ENCODE measurements at places on chromosomes 2 and 18.

GRCh38 chr2:72936660-72937355, 19.5 kb downstream of the EMX1 start:
- DNase-seq, result no peak

GRCh38 chr2:239725551-239725890, 299.6 kb downstream of the NDUFA10 start:
- DNase-seq, result no peak

DNA sequence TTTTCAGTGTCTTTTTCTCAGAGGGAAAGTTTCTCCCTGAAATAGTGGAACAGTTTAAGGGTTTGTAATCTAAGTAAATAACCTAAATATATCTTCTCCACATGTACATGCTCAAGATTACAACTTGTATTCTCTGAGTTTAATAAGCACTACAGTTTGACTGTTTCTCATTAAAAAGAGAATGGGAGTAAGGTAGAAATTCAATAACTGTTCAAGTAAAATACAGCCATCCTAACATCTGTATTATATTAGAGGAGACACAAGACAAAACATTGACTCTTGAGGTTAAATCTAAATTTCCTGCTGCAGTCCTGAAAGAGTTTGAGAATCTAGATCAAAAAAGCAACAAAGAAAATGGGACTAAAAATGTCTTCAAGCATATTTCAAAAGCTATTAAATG, 73.0 kb upstream of the ZNF397 start:
- no peak for DNase-seq

- no peak for DNase-seq
Measured at GRCh38 chr2:109185821-109186570, 57.0 kb downstream of the SH3RF3 start.

- no peak for DNase-seq
Measured at GRCh38 chr2:4715065-4715464, 977.1 kb upstream of the SOX11 start.

DNA sequence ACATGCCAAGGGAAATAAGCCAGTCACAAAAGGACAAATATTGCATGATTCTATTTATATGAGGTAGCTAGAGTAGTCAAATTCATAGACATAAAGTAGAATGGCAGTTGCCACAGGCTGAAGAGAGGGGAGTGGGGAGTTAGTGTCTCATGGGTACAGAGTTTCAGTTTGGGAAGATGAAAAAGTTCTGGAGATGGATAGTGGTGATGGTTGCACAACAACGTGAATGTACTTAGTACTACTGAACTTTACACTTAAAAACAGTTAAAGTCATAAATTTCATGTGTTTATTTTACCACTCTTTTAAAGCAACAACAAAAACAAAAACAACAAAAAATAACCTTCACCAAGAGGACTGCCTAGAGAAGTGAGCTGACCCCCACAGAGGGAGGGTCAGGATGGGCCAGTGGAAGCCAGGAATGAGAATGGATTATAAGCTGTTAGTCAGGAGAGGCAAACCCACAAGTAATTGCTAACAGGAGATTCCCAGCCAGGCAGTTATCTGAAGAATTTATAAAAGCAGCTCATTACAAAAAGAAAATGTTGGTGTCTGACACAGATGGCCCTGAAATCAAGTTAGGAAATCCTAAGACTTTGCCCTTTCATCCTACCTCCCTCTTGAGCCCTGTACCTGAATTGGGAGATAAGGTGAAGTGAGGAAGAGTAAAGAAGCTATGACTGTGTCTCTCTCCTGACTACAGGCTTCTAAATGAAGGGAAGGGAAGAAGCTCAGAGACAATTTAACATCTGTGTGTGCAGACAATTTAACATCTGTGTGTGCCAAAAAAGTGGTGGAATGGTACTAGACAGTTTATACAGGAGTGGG, 263.4 kb downstream of the PDE11A start:
- DNase-seq, result no peak

DNA sequence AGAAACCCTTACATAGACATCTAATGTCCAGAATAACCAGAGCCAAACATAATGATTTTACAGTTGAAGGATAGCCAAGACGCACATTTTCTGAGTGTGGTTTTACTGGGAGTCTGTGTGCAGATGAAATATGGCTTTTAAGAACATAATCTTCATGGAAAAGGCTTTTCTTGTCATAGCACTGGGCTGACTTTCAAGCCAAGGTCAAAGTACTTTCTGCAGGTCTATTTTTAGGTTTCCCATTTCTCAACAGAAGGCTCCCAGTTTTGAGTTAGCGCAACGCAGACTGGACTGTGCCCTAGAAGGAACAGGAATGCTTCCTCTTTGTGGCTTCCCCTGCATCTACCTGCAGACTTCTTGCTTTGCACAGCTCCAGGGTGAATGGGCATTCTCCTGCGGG, 92.3 kb upstream of the UPP2 start:
- no peak for DNase-seq

DNA sequence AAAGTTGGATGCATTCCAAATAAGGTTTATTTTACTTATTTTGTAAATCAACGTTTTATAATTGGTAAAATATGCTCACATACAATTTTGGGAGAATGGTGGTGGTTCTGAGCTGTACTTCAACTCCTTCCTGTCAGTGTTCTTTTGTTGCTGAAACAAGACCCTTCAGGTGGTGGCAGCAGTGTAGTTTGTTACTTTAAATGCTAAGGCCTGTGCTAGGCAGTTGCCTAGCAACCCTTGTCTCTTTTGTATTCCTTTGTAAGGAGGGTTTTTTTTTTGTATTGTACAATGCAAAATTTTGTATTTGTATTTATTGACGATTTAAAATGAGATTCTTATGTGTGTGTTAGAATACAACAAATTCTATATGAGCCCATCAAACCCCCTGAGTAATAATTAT, 166.0 kb upstream of the FAM98A start:
- no peak for DNase-seq

- no peak for DNase-seq
Measured at GRCh38 chr18:36130039-36130831, 536 bp downstream of the ELP2 start.

- DNase-seq, result no peak
Measured at GRCh38 chr2:49940626-49941025, 786.3 kb upstream of the FSHR start.

GRCh38 chr2:38598991-38599295, 3.8 kb downstream of the HNRNPLL start:
- DNase-seq, result no peak

DNA sequence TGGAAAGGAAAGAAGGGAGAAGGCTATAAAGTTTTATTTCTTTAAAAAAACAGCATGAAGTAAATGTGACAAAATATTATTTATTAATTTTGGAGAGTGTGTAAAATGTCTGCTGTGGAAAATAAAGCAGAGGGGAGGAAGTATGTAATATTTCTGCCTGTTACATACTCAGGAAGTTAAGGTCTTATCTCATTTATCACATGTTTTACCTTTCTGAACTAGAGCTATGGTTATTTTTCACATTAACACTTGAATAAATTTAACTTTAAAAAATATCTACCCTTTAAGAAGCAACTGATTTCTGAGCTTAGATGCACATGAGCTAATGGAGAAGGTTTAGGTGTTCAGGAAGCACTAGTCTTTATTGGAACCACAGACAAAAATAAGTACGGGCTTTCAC, 148.3 kb downstream of the GRB14 start:
- DNase-seq, result no peak

DNA sequence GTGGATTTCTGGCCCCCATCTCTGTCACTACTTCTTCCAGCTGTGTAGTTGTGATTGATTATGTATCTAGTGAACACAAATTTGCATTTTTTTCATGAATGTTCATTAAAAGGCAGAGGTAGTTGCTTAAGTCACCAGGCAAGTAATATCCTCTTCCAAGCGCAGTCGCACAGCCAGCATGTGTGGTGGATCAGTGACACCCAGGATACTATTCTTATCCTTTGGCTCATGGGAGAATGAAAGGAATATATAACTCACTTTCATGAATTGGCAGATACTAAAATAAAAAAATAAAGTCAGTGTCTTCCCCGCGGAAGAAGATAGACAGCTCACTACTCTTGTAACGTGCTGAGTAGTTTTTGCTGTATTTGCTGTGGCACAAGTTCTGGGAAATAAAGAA, 387.8 kb downstream of the CDH7 start:
- no peak for DNase-seq

DNA sequence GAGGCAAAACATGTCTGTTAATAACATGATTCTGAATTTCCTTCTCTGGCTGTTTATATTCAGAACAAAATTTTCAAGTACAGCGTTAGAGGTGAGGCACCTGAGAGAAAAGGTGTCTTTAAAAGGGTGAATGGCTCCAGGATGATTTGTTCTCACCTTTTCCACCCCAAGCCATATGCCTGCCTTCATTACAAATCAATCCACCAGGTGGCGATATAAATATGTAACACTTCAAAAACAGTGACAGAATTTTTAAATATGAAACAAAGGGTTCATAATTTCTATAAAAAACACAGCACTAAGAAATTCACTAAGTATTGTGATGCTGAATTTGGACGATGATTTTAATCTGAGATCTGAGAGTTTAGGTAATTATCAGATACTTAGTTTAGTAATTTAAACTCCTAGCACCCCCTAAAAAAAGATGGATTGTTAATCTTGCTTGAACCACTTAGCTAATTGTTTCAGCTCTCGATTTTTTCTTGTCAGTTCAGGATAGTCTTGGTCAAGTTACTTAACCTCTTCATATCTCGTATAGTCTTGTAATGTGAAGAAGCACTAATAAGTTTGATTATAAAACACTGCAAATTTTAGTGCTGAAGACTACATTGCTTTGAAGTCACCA, 528.8 kb downstream of the CPS1 start:
- DNase-seq, result no peak

- no peak for DNase-seq
Measured at GRCh38 chr18:36415625-36416024, 118.1 kb downstream of the FHOD3 start.

DNA sequence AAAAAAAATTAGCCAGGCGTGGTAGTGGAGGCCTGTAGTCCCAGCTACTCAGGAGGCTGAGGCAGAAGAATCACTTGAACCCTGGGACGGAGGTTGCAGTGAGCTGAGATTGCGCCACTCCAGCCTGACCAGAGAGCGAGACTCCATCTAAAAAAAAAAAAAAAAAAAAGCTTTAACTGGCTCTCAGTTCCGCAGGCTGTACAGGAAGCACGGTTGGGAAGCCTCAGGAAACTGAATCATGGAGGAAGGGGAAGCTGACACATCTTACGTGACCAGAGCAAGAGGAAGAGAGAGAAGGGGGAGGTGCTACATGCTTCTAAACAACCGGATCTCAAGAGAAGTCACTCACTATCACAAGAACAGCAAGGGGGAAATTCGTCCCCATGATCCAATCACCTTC, 505.6 kb upstream of the SLC8A1 start:
- DNase-seq, result no peak

GRCh38 chr2:189302274-189302948, 122.8 kb upstream of the COL5A2 start:
- no peak for DNase-seq

DNA sequence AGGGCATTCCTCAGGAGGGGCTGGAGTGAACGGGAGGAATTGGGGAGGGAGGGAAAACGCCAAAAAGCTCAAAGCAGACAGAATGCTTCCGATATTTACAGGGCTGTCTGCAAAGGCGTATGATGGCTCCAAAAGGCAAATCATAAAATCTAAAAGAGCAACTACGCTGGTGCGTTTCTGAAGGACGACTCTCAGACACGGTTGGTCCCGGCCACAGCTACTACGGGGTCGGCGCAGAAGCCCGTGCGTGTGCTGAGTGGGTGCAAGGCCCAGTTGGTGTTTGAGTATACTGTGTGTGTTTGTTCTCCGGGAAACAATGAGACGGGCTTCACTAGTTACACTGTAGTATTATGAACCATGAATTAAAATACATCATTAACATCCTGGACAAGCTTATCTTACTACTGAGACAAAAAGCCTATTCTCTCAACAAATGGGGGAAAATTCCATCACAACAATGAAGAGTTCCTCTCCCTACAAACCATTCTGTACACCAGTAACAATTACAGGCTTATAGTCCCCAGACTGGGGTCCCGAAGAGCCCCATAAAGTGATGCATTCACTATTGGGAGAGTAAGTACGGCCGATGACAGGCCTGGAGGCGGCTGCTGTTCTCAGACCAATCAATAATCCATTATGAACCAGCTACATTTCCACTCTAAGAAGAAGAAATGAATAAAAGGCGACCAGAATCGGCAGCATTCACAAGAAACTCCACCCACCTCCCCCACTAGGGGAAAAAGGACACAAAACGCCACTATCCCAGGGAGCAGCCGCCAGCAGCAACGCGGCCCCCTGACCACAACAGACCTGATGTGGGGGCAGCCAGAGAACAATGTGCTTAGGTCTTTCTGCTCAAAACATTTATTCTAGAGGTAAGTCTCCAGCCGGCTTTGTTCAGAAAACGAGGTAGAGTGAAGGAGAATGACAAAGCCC, 43.4 kb downstream of the ZNF516 start:
- no peak for DNase-seq

DNA sequence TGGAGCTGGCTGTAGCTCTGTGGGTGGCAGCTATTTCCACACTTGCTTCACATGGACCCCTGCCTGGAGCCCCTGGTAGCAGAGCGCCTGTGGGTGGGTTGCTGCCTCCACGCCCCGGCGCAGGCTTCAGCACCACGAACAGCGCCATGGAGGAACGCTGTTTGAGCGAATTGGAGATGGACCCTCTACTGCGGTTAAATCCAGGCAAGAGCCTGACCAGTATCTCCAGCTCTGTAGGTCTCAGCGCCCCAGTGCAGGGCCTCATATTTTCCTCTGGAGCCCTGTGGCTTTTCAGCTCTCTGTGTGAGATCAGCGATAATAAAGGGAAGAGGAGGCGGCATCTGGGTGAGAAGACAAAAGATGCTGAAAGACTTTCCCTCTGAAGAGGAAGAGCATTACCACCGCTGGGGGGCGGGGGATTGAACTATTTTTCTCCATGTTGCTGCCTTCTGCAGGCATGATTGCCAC, 12.0 kb downstream of the ONECUT2 start:
- no peak for DNase-seq

All from activated CD8-positive, alpha-beta memory T cell treated with anti-CD3 and anti-CD28 coated beads for 48 hours (primary cell).